ENCODE measurements at places on chromosomes 13 and 19.

DNA sequence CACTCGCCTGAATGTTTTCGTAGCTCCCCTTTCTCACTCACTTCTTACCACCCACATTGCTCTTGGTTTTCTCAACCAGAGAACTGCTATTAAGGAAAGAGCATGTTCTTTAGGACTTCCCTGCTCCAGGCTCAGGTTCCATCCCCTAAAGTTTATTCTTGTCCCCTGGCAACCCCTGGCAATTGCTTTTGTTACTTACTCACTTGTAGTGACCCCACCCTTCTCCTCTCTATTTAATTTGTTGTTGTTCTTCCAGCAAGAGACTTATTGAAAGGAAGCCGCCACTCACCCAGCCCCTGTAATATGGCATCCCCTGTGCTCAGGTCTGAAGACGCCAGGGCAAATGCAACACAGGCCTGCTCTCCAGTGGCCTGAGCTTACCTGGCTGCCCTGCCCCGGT lies 233.7 kb upstream of the SOX21 start:
- DNase-seq, result no peak

DNA sequence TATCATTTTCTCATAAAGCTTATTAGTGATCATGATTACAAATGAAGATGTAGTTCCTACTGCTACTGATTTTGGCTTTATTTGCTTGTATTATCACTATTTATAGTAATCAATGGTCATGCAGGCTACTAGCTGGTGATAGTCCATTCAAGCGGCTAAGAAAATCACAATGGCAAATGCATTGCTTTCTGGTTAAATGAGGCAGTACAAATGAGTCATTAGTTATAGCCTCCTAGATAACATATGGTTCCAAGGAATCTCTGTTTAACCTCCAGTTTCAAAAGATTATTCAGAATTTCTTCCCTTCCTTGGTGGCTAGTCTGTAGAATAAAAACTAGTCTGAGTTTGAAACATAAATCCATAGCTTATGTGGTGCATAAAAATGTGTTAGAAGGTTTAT lies 141.3 kb upstream of the HTR2A start:
- DNase-seq, result no peak

- no peak for DNase-seq
Observed at GRCh38 chr19:27679399-27679798, 1533.6 kb downstream of the UQCRFS1 start.

- DNase-seq, result no peak
Observed at GRCh38 chr19:30222992-30223865, 149.0 kb upstream of the ZNF536 start.

DNA sequence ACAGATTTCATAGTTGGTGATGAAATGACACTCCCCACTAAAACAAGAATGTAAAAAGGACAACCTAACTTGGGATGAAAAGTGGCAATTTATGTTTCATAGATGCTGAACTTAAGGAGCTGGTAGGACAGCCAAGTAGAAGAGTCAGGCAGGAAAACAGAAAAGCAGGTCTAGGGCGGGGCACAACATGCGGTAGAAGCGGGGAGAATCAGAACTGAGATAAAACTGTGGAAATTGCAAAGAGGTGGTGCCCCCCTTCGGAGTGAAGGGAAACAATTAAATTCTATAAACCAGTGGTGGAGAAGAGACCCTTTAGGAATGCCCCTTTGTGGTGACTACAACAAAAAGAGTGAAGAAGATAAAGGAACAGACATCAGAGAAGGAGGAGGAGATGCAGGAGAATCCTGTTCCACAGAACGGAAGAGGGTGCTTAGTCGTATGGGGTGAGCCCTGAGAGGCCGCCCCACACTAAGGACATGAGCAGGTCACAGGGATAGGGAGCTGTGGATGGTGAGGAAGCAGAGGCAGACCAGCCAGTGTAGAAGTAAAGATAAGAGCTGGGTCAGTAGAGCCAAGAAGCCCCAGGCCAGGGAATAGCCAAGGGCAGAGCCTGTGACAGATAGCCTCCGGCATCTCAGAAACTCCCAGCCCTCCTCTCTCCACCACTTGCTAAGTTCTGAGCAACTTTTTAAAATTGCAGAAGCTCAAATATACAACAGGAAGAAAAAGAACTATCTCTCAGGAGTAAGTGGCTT lies 100.3 kb upstream of the DOCK9 start:
- no peak for DNase-seq

DNA sequence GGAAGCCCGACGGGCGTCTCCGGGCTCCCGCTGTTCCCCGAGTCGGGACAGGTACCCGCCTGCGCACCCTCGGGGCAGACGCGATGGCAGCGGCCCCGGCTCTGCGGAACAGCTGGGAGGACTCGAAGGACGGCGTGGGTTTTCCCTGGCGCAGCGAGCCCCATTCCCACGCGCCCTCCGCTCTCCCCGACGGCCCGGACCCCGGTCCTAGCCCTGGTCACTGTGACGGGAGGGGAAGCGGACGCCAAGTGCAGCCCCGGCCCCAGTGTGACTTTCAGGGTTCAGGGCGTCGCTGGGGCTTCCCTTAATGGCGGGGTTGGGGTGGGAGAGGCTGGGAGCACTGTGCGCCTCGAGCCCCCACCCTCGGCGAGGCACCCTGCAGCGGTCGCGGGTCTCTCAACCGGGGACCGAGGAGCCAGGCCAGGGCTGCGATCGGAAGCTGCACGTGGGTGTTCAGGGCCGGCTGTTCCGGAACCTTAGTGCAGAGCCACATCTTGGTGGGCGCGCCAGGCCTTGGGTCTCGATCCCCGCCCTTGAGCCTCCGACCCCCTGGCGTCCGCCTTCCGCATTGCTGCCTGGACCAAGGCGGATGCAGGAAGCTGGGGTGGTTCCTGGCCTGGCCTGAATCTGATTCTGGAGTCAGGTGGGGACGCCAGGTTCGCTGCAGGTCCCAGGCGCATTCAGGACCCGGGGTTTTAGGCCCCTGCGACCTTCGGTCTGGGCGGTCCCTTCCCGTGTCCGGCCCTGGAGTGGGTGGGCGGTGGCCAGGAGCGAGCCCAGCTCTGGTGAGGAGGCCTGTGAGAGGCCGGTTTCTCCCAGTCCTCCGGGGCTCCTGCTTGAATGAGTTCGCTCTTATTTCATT lies 3.5 kb downstream of the LGALS7B start:
- DNase-seq, result peak; percentile 14

DNA sequence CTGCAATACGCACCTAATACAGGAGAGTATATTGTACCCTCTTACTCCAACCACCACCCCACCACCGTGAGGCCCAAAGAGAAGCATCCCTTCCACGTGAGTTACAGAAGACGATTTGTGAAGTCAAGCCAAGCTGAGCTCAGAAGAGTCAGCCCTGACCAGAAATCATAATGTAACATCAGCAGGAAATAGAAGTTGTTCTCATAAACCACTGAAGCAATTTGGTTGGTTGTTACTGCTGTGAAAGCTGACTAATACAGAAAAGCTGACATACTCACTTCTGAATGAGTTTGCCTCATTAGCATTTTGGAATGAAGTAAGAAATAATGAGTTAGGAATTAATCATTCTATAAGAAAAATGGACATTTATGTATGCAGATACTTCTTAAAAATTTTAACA lies 749.4 kb upstream of the SLC10A2 start:
- DNase-seq, result no peak

DNA sequence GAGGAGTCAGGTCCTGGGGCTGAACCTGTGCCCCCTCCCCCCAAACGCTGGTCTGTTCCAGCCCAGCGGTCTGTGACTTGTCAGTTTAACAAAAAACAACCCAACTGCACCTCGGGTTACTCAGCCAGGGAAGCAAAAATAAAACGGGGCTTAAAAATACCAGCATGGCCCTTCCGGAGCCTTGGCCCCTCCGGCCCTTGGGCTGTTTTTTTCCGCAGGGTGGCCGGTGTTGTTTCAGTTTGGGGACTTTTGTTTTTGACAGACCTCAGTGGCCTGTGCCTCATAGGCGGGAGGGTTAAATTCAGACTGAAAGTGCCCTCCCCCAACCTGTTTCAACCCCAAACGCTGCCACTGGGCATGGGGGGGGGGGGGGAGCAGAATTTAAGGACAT lies 4.0 kb downstream of the TCF3 start:
- DNase-seq, result no peak

GRCh38 chr13:97786510-97786909 lies 167.0 kb upstream of the IPO5 start:
- DNase-seq, result no peak

GRCh38 chr13:107099661-107100060 lies 531.7 kb upstream of the ARGLU1 start:
- DNase-seq, result no peak

DNA sequence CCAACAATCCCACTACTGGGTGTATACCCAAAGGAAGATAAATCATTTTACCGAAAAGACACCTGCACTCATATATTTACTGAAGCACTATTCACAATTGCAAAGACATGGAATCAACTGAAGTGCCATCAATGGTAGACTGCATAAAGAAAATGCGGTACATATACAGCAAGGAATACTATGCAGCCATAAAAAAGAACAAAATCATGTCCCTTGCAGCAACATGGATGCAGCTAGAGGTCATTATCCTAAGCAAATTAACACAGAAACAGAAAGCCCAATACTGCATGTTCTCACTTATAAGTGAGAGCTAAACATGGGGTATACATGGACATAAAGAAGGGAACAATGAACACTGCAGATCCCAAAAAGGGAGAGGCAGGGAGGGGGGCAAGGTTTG lies 2.7 kb upstream of the ZNF507 start:
- no peak for DNase-seq

DNA sequence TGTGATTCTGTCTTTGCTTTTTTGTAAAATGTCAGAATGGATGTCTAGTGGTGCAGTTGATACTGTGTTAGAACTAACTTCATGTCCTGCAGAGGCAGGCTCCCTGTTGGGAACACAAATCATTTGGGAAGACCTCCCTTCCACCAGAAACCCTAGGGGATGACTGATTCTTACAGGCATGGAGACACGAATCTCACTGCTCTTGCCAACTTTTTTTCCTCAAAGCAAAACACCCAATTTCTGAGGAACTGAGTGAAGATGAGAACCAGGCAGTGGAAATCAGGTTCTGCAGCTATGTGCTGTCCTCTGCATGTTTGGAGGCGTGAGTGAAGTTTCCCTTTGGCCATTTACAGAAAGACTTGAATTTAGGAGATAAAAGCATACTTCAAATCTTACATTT lies 87.5 kb upstream of the CSNK1A1L start:
- no peak for DNase-seq

- DNase-seq, result no peak
Observed at GRCh38 chr13:70960841-70961443, 852.7 kb upstream of the KLHL1 start.

DNA sequence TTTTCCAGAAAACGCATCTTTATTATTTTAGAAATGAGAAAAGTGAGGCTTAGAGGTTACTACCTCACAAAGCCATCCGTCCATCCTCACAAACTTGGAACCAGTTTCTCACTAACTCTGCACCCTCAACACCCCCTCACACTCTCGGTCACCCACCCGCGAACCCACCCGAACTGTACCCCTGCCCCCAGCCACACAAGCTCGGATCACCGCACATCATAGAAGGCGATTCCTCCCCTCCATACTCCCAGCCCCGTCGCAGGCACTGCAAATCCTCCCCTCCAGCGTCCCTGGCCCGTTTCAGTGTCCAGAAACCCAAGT lies 238 bp downstream of the ZNF260 start:
- no peak for DNase-seq

DNA sequence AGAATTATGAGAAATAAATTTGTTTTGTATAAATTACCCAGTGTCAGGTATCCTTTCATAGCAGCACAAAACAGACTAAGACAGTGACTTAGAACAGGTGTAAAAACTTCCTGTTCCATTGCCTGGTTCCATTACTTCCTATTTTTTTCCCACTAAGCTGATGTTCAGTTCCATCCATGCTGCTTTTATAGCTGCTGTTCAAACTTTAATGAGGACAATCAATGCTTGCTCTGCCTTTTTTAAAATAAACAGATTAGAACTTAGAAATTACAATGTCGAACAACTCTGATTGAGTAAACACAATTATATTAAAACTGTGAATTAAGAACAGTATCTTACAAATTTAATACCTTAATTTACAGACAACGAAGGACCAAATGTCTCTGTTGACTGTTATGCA lies 818.9 kb downstream of the OLFM4 start:
- no peak for DNase-seq

DNA sequence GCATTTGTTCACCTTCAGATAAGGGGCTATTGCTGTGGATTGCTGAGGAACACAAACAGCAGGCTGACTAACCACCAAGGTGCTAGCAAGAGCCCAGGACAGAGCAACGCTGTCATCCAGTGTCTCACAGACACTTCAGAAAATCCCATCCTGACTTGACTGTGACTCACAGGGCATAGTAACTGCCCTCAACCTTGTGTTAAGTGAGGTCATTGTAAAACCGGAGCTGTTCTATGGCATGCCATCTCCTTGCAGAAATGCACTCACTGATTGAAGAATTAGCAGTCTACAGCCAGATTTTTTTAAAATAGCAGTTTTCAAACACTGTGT lies 51.1 kb downstream of the TNFRSF19 start:
- DNase-seq, result no peak

DNA sequence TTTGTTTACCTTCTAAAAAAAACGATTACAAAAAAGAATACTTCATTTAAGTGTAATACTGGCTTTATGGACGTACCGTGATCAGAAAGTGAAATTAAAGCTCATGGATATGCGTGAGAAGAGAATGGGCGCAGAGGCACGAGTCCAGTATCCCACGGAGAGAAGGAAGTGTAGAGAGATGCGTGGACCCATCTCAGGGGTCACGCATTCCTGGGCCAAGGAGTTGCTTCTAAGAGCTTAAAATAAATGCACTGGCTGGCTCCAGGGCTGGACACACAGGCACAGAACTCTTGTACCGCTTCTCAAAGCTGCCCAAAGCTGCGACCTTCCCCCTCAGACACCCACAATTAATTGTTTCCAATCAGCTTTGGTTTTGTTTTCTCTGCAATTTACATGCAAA lies 8.7 kb upstream of the SPC24 start:
- DNase-seq, result no peak

DNA sequence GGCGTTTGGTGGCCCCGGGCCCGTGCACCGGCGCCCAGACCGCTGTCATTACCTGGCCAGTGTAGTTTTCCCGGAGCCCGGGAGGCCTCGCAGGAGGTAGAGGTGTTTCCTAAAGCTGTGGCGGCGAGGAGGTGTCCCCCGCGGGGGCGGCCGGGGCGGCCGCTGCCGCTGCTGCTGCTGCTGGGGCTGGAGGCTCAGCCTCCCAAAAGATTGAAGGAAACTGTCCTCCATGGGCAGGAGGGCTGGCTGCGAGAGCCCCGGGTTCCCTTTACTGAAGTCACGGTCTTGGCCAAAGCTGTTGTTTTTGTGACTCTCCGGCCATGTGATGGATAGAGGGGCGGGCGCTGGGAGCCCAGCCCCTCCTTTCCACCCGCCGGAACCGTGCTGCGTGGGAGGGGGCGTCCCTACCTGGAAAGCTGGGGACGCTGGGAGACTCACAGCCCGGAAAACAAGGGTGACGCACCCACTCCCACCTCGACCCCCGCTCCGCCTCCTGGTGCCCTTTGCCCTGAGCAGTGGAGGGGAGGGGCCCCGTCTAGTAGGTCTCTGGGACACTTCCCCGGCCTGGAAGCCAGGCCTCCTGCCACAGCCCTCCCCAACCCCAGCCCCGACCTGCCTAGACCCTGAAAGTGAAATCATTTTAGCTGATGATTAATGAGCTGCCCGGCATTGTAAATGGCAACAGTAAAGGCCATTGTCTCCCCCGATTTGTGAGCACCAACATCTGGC lies at the start of gene N4BP2L1:
Gene N4BP2L1, minus strand, starts transcription at position 279 of the 729 bp plus-strand sequence. Its CDS starts 48 bp downstream, at position 231.
- DNase-seq, result peak; percentile 68

GRCh38 chr19:45179072-45179891 lies 698 bp downstream of the BLOC1S3 start:
- no peak for DNase-seq
